ENCODE measurements at places on chromosomes 5 and 9. TPM values are rescaled to one million over a fixed set of nuclear protein-coding genes. Genes with fewer than 3 reads are reported as not detected.

- no peak overlapping the region for H3K4me3 ChIP-seq
- no peaks in the 10 kb centered on the region for H3K36me3 ChIP-seq
- H3K27me3 ChIP-seq: peaks cover 4% of the 10 kb centered on the region
Measured at GRCh38 chr5:156376751-156377150, 49.8 kb downstream of the SGCD start.

- no peak for DNase-seq
- peaks cover 50% of the 10 kb centered on the region for H3K27me3 ChIP-seq
- no peaks in the 10 kb centered on the region for H3K36me3 ChIP-seq
- peaks cover 5% of the 10 kb centered on the region for H3K4me1 ChIP-seq
- no peak overlapping the region for H3K4me3 ChIP-seq
Measured at GRCh38 chr9:14345354-14346230, 31.7 kb upstream of the NFIB start.

- H3K4me1 ChIP-seq: peaks cover 15% of the 10 kb centered on the region
- no peak for DNase-seq
- no peak overlapping the region for H3K4me3 ChIP-seq
- H3K27ac ChIP-seq: peak overlapping the region; percentile 50
- H3K36me3 ChIP-seq: peaks cover 73% of the 10 kb centered on the region
- H3K27me3 ChIP-seq: no peaks in the 10 kb centered on the region
Measured at GRCh38 chr5:154815684-154816247, 34.6 kb downstream of the FAXDC2 start.

DNA sequence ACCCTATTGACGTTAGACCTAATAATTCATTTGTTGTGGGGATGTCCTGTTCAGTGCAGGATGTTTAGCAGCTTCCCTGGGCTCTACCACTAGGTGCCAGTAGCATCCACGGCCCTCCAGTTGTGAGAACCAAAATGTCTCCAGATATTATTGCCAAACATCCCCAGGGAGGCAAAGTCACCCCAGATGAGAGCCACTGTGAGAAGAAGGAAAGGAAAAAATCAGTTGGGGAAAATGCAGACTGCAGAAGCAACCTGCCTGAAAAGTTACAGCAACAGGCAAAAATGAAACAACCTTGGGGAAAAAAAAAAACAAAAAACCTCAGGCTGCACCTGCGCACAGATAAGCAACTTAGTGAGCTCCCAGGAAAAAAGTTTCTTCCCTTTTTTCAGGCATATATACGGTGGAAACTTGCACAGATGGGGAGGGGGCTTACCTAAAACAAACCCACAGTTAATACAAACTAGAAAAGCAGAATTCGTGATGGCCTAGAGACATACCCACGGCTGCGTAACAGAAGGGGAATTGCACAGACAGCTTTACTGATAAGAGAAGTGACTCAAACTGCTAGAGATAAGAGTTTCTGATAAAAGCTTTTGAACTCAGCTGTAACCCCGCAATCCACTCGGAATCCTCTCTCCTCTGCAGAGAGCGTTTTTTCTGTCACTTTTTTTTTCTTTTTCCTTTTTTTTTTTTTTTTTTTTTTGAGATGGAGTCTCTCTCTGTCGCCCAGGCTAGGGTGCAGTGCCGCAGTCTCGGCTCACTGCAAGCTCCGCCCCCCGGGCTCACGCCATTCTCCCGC, 29.8 kb upstream of the FBP1 start:
- peak overlapping the region; percentile 79 for H3K4me3 ChIP-seq
- H3K27me3 ChIP-seq: peaks cover 50% of the 10 kb centered on the region
- H3K4me1 ChIP-seq: peaks cover 11% of the 10 kb centered on the region

GRCh38 chr5:106127341-106127781, 1543.4 kb downstream of the EFNA5 start:
- H3K27me3 ChIP-seq: no peaks in the 10 kb centered on the region
- H3K36me3 ChIP-seq: no peaks in the 10 kb centered on the region
- no peak for DNase-seq
- H3K4me1 ChIP-seq: no peaks in the 10 kb centered on the region
- no peak overlapping the region for H3K4me3 ChIP-seq
- no peak overlapping the region for H3K27ac ChIP-seq

DNA sequence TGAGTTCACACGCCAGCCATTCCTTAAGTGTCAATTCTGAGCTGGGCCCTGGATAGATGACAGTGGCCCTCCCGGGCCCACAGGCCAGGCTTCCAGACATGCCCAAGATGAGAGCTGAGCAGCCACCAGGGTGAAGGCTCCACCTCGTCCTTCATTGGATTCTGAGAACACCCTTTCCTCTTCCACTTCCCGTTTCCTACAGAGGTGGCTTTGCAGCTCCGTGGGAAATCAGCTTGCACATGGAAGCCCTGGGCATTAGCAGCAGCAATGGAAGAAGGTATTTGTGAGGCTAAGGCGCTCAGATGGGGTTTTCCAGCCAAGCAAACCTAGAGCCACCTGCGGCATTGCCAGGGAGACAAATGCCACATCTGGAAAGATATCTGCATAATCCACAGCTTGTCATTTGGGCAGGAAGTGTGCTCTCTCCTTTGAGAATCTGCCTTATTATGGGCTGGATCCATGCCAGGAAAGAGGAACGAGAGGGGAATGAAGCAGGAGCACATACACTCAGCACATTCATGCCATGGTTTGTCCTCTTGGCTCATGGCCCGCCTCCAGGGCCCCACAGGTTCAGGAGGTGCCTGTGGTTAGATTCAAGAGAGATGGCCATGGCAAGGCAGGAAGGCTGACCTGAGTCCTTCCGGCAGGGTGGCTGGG, 34.1 kb downstream of the CFAP77 start:
- no peaks in the 10 kb centered on the region for H3K36me3 ChIP-seq
- no peaks in the 10 kb centered on the region for H3K4me1 ChIP-seq
- no peak for DNase-seq
- no peak overlapping the region for H3K4me3 ChIP-seq
- H3K27me3 ChIP-seq: peaks cover 15% of the 10 kb centered on the region
- no peak overlapping the region for H3K27ac ChIP-seq

TICAM2 gene
- 0.85 TPM for total RNA-seq

PDE6A gene
- not detected for total RNA-seq

All from activated T-helper 2 cell treated with anti-CD3 and anti-CD28 coated beads, Interferon-gamma antibody, Interleukin-2, Interleukin-4, amounts not matched to agents 10 μg/mL and 5 μg/mL and 100 μg/mL, durations not matched to agents 14 hours and 24 hours and 36 hours (primary cell).